Activated T-helper 2 cell treated with anti-CD3 and anti-CD28 coated beads, Interferon-gamma antibody, Interleukin-2, Interleukin-4, amounts not matched to agents 10 μg/mL and 5 μg/mL and 100 μg/mL, durations not matched to agents 14 hours and 24 hours and 36 hours (primary cell): ENCODE measurements at places on chromosomes 13 and 19. TPM values are rescaled to one million over a fixed set of nuclear protein-coding genes. Genes with fewer than 3 reads are reported as not detected.

The SMIM44 gene
- not detected in 2 replicates for total RNA-seq

The ZNF221 gene
- 0.92 and 1.4 TPM in 2 replicates for total RNA-seq

The CCL25 gene
- total RNA-seq = not detected in 2 replicates

The DNAJC3 gene
- total RNA-seq = 28.1 and 28.6 TPM in 2 replicates

The LSR gene
- total RNA-seq = 0.30 and 1.0 TPM in 2 replicates

The SKA3 gene
- total RNA-seq = 29.4 and 29.6 TPM in 2 replicates

The TMC4 gene
- 0.16 and 0.37 TPM in 2 replicates for total RNA-seq

The AKAP8 gene
- 56.0 and 62.1 TPM in 2 replicates for total RNA-seq

The ZGLP1 gene
- total RNA-seq = 3.2 and 3.5 TPM in 2 replicates

The CABP5 gene
- not detected in 2 replicates for total RNA-seq

The ZBTB32 gene
- total RNA-seq = 231 and 234 TPM in 2 replicates

DNA sequence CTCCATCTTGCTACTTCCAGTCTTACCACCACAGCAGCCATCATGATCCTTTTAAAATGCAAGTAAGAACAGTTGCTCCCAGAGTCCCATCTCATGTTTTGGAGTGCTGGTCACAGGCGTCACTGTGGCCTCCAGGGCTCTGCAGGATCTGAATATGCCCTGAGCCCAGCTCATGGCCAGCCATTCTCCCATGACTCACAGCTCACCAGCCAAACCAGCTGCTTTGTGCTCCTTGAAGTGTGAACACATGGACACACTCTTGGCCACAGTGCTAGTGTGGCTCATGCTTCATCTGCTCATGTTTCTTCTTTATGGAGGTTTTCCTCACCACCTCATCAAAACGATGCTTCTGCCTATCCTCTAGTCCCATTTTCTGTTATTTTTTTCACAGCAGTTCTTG lies 466.5 kb downstream of the UQCRFS1 start:
- H3K27me3 ChIP-seq = no peaks in the 10 kb centered on the region
- no peak overlapping the region for H3K4me3 ChIP-seq
- no peak overlapping the region for H3K27ac ChIP-seq
- DNase-seq = no peak

- H3K27me3 ChIP-seq = peaks cover 29% of the 10 kb centered on the region
- no peak for DNase-seq
- no peak overlapping the region for H3K27ac ChIP-seq
- H3K4me1 ChIP-seq = no peaks in the 10 kb centered on the region
- H3K36me3 ChIP-seq = no peaks in the 10 kb centered on the region
- no peak overlapping the region for H3K4me3 ChIP-seq
Observed at GRCh38 chr13:41408121-41408520, 49.2 kb upstream of the RGCC start.

DNA sequence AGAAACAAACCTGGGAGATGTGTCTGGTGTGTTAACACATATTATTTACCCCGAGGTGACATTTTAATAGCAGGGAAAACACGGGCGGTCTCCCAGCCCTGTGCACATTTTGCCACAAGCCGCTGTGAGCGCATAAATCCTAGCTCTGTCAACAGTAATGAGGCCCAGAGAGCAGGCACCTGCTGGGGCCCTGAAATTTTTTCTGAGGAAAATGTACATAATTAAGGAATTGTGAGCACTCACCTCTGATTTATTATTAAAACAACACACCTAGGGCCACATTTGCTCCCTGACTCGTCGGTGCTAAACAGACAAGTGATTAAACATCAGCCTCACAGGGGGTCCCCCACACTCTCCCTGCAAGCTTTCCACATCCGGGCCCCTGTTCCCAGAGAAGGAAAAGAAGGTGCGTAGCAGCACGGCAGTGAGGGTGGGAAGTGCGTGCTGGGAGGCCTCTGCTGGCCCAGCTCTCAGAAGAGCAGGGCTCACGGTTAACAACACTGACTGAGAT lies 616.3 kb downstream of the UQCRFS1 start:
- H3K27me3 ChIP-seq = no peaks in the 10 kb centered on the region
- no peaks in the 10 kb centered on the region for H3K36me3 ChIP-seq
- H3K27ac ChIP-seq = no peak overlapping the region
- H3K4me1 ChIP-seq = no peaks in the 10 kb centered on the region
- DNase-seq = no peak

- H3K27ac ChIP-seq = no peak overlapping the region
- H3K4me1 ChIP-seq = peaks cover 2% of the 10 kb centered on the region
- no peak for DNase-seq
Observed at GRCh38 chr13:59358014-59358413, 805.7 kb downstream of the DIAPH3 start.

DNA sequence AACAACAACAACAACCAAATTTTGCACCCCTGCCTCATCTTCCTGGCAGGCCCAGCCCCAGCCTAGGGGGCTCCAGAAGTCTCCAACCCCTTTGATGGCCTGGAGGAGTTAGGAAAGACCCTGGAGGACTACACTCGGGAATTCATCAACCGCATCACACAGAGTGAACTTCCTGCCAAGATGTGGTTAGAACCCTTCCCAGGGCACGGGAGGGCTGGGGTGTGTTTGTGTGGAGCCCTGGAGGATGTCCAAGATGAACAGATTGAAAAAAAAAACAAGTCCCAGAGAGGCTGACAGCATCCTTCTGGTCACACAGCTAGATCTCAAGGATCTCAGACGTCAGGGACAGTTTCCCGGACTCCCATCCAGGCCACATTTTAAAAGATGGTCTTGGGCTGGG lies 13.3 kb downstream of the APOC1 start:
- H3K27me3 ChIP-seq = peaks cover 14% of the 10 kb centered on the region
- H3K4me3 ChIP-seq = no peak overlapping the region
- H3K4me1 ChIP-seq = peaks cover 4% of the 10 kb centered on the region
- H3K36me3 ChIP-seq = no peaks in the 10 kb centered on the region
- no peak overlapping the region for H3K27ac ChIP-seq
- no peak for DNase-seq

GRCh38 chr19:21202865-21203494 lies 61.1 kb downstream of the ZNF431 start:
- H3K4me3 ChIP-seq = no peak overlapping the region
- no peak for DNase-seq
- no peak overlapping the region for H3K27ac ChIP-seq
- no peaks in the 10 kb centered on the region for H3K27me3 ChIP-seq

GRCh38 chr19:6219586-6220290 lies 60.0 kb downstream of the MLLT1 start:
- DNase-seq = no peak
- no peaks in the 10 kb centered on the region for H3K27me3 ChIP-seq
- peaks cover 2% of the 10 kb centered on the region for H3K4me1 ChIP-seq
- H3K36me3 ChIP-seq = no peaks in the 10 kb centered on the region
- H3K4me3 ChIP-seq = no peak overlapping the region

GRCh38 chr13:86066611-86067365 lies 267.6 kb upstream of the SLITRK6 start:
- DNase-seq = no peak
- H3K27me3 ChIP-seq = no peaks in the 10 kb centered on the region
- no peak overlapping the region for H3K4me3 ChIP-seq
- no peaks in the 10 kb centered on the region for H3K4me1 ChIP-seq
- no peak overlapping the region for H3K27ac ChIP-seq

GRCh38 chr19:29515233-29515619 lies 10.6 kb upstream of the VSTM2B start:
- no peak for DNase-seq
- no peaks in the 10 kb centered on the region for H3K27me3 ChIP-seq
- H3K4me3 ChIP-seq = no peak overlapping the region
- no peaks in the 10 kb centered on the region for H3K36me3 ChIP-seq
- H3K4me1 ChIP-seq = no peaks in the 10 kb centered on the region
- H3K27ac ChIP-seq = no peak overlapping the region

DNA sequence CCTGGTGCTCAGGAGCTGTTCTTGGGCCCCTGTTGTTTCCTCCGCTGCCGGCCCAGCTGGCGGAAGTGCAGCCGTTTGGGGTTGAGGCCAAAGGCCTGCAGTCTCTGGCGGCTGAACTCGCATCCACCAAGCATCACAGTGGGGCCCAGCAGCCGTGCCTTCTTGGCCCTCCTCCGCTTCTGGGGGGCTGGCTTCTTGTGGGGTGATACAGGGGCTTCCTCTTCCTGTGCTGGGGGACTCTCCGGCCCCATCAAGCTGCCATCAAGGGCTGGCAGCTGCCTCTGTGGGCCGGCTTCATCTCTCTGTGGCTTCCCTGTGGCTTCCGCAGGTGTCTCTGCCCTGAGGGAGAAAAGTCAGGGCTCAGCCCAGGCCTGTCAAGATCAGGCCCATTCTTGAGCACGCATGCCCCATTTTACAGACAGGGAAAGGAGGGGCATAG lies 10.3 kb downstream of the ATG4D start:
- H3K36me3 ChIP-seq = peaks cover 78% of the 10 kb centered on the region
- peak overlapping the region; percentile 85 for H3K27ac ChIP-seq
- H3K4me3 ChIP-seq = peak overlapping the region; percentile 37
- DNase-seq = peak; percentile 68
- peaks cover 37% of the 10 kb centered on the region for H3K4me1 ChIP-seq

- no peak overlapping the region for H3K4me3 ChIP-seq
- H3K4me1 ChIP-seq = peaks cover 25% of the 10 kb centered on the region
- H3K27me3 ChIP-seq = peaks cover 48% of the 10 kb centered on the region
- no peak for DNase-seq
- peaks cover 8% of the 10 kb centered on the region for H3K36me3 ChIP-seq
Observed at GRCh38 chr19:48392860-48393558, 459 bp upstream of the GRIN2D start.

- no peak overlapping the region for H3K27ac ChIP-seq
- no peak for DNase-seq
- H3K27me3 ChIP-seq = no peaks in the 10 kb centered on the region
- H3K4me1 ChIP-seq = no peaks in the 10 kb centered on the region
- H3K36me3 ChIP-seq = no peaks in the 10 kb centered on the region
- H3K4me3 ChIP-seq = no peak overlapping the region
Observed at GRCh38 chr13:85557691-85558467, 241.3 kb downstream of the SLITRK6 start.

DNA sequence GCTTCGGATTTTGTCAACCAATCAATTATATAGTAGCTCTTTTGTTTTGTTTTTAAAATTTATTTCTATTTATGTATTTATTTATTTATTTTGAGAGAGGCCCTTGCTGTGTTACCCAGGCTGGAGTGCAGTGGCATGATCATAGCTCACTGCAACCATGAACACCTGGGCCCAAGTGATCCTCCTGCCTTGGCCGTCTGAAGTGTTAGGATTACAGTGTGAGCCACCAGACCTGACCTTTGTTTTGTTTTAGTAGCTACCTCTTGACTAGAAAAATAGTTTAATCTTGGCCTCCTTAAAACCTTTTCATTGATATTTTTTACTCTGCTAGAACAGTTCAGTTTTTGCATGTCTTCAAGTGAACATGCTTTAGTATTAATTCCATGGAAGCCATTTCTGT lies 15.1 kb downstream of the GARRE1 start:
- peaks cover 6% of the 10 kb centered on the region for H3K36me3 ChIP-seq
- H3K27ac ChIP-seq = no peak overlapping the region
- peaks cover 12% of the 10 kb centered on the region for H3K27me3 ChIP-seq
- peaks cover 20% of the 10 kb centered on the region for H3K4me1 ChIP-seq
- no peak for DNase-seq
- no peak overlapping the region for H3K4me3 ChIP-seq

GRCh38 chr13:45825387-45825650 lies 26.2 kb downstream of the SIAH3 start:
- no peaks in the 10 kb centered on the region for H3K27me3 ChIP-seq
- H3K36me3 ChIP-seq = no peaks in the 10 kb centered on the region

DNA sequence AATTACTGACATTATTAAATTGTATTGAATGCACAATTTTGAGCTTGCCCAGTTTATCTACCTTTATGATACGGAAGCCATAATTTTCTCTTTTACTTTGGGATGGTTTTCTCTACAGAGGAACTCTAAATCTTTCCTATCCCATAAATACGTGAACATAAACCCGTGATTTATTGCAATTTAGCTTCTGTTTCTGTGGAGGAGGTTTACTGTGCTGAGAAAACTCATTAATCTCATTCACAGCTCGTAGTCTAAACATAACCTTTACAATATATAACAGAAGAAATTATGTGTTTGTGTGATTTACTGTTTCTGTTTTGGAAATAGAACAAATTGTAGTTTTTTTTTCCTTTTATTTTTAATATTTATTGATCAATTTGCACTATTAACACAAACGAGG lies 207.1 kb upstream of the PCDH9 start:
- no peak overlapping the region for H3K4me3 ChIP-seq
- H3K27ac ChIP-seq = no peak overlapping the region
- H3K36me3 ChIP-seq = no peaks in the 10 kb centered on the region
- H3K27me3 ChIP-seq = no peaks in the 10 kb centered on the region
- H3K4me1 ChIP-seq = no peaks in the 10 kb centered on the region

DNA sequence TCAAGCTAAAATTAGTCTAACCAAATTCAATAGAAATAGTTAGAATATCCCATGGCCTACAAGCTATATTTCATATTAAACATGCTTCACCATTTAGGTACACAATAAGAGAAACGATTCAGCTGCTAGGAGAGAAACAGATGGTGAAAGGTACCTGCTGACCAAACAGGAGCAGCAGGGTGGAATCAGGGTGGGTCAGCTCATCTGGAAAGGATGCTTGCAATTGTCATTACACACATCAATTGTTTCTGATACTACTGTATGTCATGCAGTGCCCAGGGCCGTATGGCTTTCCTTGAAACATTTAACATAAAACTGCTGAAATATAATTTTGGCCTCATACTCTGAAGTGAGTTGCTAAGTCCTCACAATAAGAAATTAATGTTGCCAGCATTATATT lies 776.0 kb downstream of the DACH1 start:
- no peak for DNase-seq
- H3K27me3 ChIP-seq = no peaks in the 10 kb centered on the region
- H3K27ac ChIP-seq = no peak overlapping the region
- no peaks in the 10 kb centered on the region for H3K4me1 ChIP-seq
- no peaks in the 10 kb centered on the region for H3K36me3 ChIP-seq

GRCh38 chr19:16520986-16521624 lies 21.1 kb downstream of the CHERP start:
- DNase-seq = no peak
- no peaks in the 10 kb centered on the region for H3K27me3 ChIP-seq
- no peaks in the 10 kb centered on the region for H3K4me1 ChIP-seq
- no peak overlapping the region for H3K27ac ChIP-seq
- H3K36me3 ChIP-seq = peaks cover 71% of the 10 kb centered on the region
- H3K4me3 ChIP-seq = no peak overlapping the region

DNA sequence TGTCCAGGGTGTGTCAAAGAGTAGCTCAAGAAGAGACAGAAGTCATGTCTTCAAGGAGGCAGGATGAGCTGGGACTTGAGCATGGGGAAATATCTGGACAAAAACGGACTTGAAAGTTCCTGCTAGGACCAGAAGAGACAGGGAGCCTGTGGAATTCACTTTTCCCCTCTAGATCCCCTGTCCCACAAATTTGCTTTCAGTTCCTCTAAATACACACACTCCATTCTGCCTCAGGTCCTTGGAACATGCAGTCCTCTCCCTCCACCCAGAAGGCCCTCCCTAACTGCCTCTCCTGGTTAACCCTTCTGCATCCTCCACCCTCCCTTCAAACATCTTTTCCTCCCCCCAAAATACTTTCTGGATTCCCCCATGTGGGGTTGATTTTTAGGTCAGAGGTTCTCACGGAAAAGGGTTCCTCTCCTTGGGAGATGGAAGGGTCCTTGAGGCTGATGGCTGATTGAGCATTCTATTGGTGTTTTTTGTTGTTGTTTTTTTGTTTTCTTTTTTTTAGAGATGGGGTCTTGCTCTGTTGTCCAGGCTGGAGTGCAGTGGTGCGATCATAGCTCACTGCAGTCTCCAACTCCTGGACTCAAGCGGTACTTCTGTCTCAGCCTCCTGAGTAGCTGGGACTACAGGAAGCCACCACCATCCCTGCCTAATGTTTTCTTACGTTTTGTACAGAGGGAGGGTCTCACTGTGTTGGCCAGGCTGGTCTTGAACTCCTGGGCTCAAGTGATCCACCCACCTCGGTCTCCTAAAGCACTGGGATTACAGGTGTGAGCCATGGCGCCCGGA lies 6.9 kb upstream of the RETN start:
- no peak overlapping the region for H3K4me3 ChIP-seq
- no peak for DNase-seq
- peaks cover 10% of the 10 kb centered on the region for H3K27me3 ChIP-seq
- peaks cover 12% of the 10 kb centered on the region for H3K4me1 ChIP-seq
- no peak overlapping the region for H3K27ac ChIP-seq
